Fibroblast of lung (primary cell): ENCODE measurements at places on chromosomes 5 and 9. TPM values are rescaled to one million over a fixed set of nuclear protein-coding genes. Genes with fewer than 3 reads are reported as not detected.
A peak's percentile ranks its signal among the peaks of the same experiment; 100 is the strongest.

GRCh38 chr9:133151041-133151440 is 12.7 kb downstream of the GBGT1 start:
- H3K4me3 ChIP-seq, result no peak overlapping the region
- no peak overlapping the region for H3K27ac ChIP-seq
- H3K4me1 ChIP-seq, result peaks cover 5% of the 10 kb centered on the region
- no peaks in the 10 kb centered on the region for H3K27me3 ChIP-seq

DNA sequence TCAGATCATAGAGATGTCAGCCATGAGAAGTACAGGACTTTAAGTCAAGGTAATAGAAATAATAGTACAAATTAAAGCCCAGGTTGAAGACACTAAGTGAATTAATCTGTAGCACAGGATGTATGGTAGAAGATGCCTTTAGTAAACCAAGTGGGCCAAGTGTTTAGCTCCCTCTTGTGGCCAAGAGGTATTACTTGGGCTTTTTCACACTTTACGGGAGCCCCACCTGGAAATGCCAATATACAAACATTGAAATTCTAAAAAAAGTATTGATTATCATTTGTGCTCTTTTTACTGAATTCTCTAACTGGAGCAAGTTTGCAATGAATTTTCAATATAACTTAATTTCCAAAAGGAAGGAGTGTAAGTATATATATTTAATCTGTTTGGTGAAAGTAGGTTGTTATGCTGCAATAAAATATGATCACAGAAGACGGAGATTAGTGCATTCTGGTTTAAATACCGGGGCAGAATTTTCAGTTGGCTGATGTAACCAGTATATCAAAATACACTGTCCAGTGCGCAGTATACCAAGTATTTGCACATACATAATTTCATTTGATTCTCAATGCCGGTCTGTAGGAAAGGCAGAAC is 84.7 kb downstream of the PARP8 start:
- H3K27me3 ChIP-seq, result no peaks in the 10 kb centered on the region
- H3K4me1 ChIP-seq, result no peaks in the 10 kb centered on the region
- H3K4me3 ChIP-seq, result no peak overlapping the region
- H3K27ac ChIP-seq, result no peak overlapping the region
- no peaks in the 10 kb centered on the region for H3K36me3 ChIP-seq
- peak; percentile 74 for DNase-seq

CTSV gene
- total RNA-seq, result under 0.01 and 0.66 TPM in 2 replicates

GRCh38 chr9:16683326-16683725 is 187.1 kb downstream of the BNC2 start:
- H3K27ac ChIP-seq, result no peak overlapping the region
- DNase-seq, result no peak
- peaks cover 11% of the 10 kb centered on the region for H3K4me1 ChIP-seq
- no peak overlapping the region for H3K4me3 ChIP-seq
- peaks cover 3% of the 10 kb centered on the region for H3K36me3 ChIP-seq
- H3K27me3 ChIP-seq, result no peaks in the 10 kb centered on the region

GRCh38 chr9:137432687-137433348 is 8.3 kb downstream of the ENTPD8 start:
- no peaks in the 10 kb centered on the region for H3K36me3 ChIP-seq
- DNase-seq, result no peak
- H3K27ac ChIP-seq, result no peak overlapping the region
- H3K4me3 ChIP-seq, result no peak overlapping the region
- no peaks in the 10 kb centered on the region for H3K27me3 ChIP-seq
- H3K4me1 ChIP-seq, result no peaks in the 10 kb centered on the region

- no peak overlapping the region for H3K4me3 ChIP-seq
- H3K36me3 ChIP-seq, result no peaks in the 10 kb centered on the region
- DNase-seq, result no peak
- H3K27me3 ChIP-seq, result no peaks in the 10 kb centered on the region
Measured at GRCh38 chr9:137228506-137228967, 1.2 kb downstream of the RNF224 start.

GRCh38 chr5:178067755-178068154 is 45.6 kb upstream of the N4BP3 start:
- no peak for DNase-seq
- H3K4me3 ChIP-seq, result no peak overlapping the region
- no peaks in the 10 kb centered on the region for H3K36me3 ChIP-seq
- H3K27ac ChIP-seq, result no peak overlapping the region
- H3K27me3 ChIP-seq, result no peaks in the 10 kb centered on the region
- H3K4me1 ChIP-seq, result no peaks in the 10 kb centered on the region

SARDH gene
- 4.8 and 9.0 TPM in 2 replicates for total RNA-seq

GRCh38 chr9:136122425-136123383 is 4.0 kb upstream of the TMEM250 start:
- no peak overlapping the region for H3K4me3 ChIP-seq
- H3K27ac ChIP-seq, result no peak overlapping the region
- H3K36me3 ChIP-seq, result no peaks in the 10 kb centered on the region
- H3K27me3 ChIP-seq, result peaks cover 12% of the 10 kb centered on the region
- peak; percentile 17 for DNase-seq

DNA sequence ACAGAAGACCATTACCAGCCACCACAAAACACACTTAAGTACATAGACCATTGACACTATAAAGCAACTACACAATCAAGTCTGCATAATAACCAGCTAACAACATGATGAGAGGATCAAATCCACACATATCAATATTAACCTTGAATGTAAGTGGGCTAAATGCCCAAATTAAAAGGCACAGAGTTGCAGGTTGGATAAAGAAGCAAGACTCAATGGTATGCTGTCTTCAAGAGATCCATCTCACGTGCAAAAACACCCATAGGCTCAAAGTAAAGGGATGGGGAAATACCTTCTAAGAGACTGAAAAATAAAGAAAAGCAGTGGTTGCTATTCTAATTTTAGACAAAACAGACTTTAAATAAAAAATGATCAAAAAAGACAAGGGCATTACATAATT is 113.6 kb upstream of the CD180 start:
- H3K4me1 ChIP-seq, result peaks cover 6% of the 10 kb centered on the region
- H3K4me3 ChIP-seq, result no peak overlapping the region
- no peaks in the 10 kb centered on the region for H3K36me3 ChIP-seq
- DNase-seq, result no peak
- no peaks in the 10 kb centered on the region for H3K27me3 ChIP-seq

DNA sequence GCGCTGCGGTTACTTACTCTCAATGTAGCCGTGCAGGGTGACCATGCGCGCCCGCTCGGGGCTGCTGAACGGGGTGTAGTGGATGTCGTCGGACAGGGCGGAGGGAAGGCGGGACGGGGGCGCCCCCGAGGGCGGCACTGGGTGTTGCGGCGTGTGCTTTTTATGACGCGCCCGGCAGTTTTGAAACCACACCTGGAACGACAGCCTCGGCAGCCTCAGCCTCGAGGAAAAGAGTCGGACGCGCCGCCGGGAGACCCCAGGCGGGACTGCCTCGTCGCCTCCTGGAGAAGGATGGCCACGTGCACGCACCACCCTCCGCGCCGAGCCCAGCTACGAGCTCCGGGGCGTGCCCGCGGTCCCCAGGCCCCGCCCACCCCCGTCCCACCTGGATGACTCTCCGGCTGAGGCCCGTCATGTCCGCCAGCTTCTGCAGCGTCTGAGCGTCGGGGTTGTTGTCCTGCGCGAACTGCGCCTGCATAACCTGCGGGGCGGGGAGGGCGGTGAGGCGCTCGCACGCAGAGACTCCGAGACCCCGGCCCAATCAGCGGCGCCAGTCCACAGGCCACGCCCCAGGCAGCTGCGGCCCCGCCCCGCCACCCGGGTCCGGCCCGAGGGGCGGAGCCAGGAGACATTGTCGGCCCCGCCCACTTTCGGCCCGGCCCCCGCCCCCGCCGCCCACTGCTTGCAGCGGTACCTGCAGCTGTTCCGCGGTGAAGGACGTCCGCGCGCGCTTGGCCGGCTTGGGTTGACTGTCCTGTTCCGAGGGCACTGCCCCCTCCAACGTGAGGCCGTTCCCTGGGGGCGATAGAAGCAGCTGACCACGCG is 15.0 kb downstream of the LHX6 start:
- peaks cover 64% of the 10 kb centered on the region for H3K27me3 ChIP-seq
- peaks cover 2% of the 10 kb centered on the region for H3K4me1 ChIP-seq
- peak overlapping the region; percentile 20 for H3K4me3 ChIP-seq
- no peaks in the 10 kb centered on the region for H3K36me3 ChIP-seq
- H3K27ac ChIP-seq, result no peak overlapping the region

GRCh38 chr5:123215929-123216702 is 127.1 kb downstream of the PRDM6 start:
- H3K4me1 ChIP-seq, result no peaks in the 10 kb centered on the region
- no peaks in the 10 kb centered on the region for H3K27me3 ChIP-seq
- no peak for DNase-seq
- H3K4me3 ChIP-seq, result no peak overlapping the region
- H3K36me3 ChIP-seq, result no peaks in the 10 kb centered on the region

CPEB4 gene
- total RNA-seq, result 17.2 and 23.6 TPM in 2 replicates

INSL6 gene
- not detected in 2 replicates for total RNA-seq

GRCh38 chr9:88651682-88652633 is 117.0 kb downstream of the NXNL2 start:
- H3K36me3 ChIP-seq, result no peaks in the 10 kb centered on the region
- no peak overlapping the region for H3K4me3 ChIP-seq
- DNase-seq, result peak; percentile 97

GRCh38 chr5:137703565-137703964 is 32.3 kb downstream of the KLHL3 start:
- no peak overlapping the region for H3K27ac ChIP-seq
- no peaks in the 10 kb centered on the region for H3K27me3 ChIP-seq
- H3K4me3 ChIP-seq, result no peak overlapping the region
- DNase-seq, result no peak

ADGRD2 gene
- not detected in 2 replicates for total RNA-seq

DNA sequence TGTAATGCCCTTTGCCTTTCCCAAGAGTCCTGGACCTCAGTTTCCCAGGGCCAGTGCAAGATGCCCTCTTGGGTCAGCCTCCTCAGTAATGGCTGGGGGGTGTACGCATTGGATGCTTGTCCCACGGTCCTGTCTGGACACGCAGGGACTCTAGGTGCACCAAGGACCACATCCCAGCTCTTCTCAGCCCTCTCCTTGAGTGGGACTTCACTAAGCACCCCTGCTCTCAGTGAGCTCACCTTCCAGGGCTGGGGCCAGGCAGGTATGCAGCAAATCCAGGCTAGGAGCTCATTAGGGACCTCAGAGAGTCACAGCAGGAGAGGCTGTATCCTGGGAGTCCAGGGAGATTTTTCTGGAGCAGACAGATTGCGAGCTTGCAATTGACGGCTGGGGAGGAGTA is 59.8 kb downstream of the MACROH2A1 start:
- H3K27me3 ChIP-seq, result no peaks in the 10 kb centered on the region
- H3K4me1 ChIP-seq, result no peaks in the 10 kb centered on the region
- H3K36me3 ChIP-seq, result peaks cover 30% of the 10 kb centered on the region
- H3K27ac ChIP-seq, result no peak overlapping the region

DNA sequence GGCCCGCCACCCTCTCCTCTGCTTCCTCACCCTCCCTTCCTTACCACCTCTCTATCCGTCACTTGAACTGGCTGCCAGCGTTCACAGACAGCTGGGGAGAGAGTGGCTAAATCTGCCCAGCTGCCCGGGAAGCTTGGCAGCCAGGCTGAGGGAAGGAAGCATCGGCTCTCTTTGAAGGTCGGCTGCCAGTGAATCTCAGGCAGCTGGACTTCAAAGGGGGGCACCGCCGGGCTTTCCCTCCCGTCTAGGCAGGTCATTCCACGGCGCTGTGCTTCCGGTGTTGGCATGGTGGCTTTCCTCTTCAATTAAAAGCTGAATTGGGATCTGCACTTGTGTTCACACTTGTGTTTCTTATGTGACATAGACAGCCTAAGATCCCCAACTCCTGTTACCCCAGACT is 174.0 kb downstream of the GDNF start:
- DNase-seq, result peak; percentile 18
- no peaks in the 10 kb centered on the region for H3K36me3 ChIP-seq
- no peaks in the 10 kb centered on the region for H3K27me3 ChIP-seq
- peaks cover 10% of the 10 kb centered on the region for H3K4me1 ChIP-seq
- no peak overlapping the region for H3K4me3 ChIP-seq
- H3K27ac ChIP-seq, result peak overlapping the region; percentile 3

UBLCP1 gene
- 13.9 and 15.4 TPM in 2 replicates for total RNA-seq

DNA sequence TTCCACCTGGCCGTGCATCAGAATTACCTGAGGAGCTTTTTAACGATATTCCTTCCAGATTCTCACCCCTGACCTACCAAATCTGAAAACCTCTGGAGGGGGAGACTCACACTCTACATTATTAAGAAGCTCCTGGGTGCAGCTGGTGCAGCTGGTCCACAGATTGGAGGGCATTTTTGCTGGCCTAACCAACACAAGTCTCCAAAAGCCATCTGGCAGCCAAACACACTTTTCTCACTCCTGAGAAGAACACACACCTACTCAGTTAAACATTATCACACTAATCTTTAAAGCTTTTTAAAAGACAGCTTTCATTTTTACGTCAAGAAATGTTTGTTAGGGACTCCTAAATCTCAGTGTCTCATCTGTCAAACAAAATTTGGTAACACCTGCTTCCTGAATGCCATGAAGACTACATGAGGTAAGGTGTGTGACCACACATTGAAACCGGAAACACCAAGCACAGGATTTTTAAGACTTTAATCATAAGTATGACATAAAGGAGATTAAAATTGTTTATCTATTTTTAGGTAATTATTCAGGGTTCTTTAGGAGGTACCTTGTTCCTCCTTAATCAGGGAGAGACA is 14.2 kb upstream of the PTPN3 start:
- H3K27ac ChIP-seq, result no peak overlapping the region
- H3K36me3 ChIP-seq, result no peaks in the 10 kb centered on the region
- H3K4me3 ChIP-seq, result no peak overlapping the region
- no peak for DNase-seq
- peaks cover 3% of the 10 kb centered on the region for H3K27me3 ChIP-seq

GRCh38 chr5:123719004-123719403 is 207.0 kb downstream of the CSNK1G3 start:
- no peak for DNase-seq
- no peaks in the 10 kb centered on the region for H3K27me3 ChIP-seq
- no peaks in the 10 kb centered on the region for H3K36me3 ChIP-seq
- H3K27ac ChIP-seq, result no peak overlapping the region
- H3K4me3 ChIP-seq, result no peak overlapping the region
- H3K4me1 ChIP-seq, result no peaks in the 10 kb centered on the region

DNA sequence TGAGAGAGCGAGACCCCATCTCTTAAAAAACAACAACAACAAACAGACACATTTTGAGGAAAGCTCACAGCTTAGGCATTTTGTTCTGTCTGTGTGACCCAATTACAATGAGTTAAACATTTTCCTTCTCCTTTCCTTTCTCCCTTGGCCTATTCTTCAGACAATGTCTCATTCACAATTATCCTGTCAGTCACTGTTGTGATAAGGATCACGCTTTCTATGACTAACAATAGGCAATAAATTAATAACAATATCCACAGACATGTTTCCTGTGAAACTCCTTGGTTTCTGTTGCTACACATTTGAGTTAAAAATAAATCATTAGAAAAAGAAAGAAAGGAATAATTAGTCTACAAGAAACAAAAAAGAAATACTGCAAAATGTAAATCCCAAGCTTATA is 19.8 kb upstream of the CARTPT start:
- no peak overlapping the region for H3K4me3 ChIP-seq
- DNase-seq, result no peak
- H3K27me3 ChIP-seq, result peaks cover 7% of the 10 kb centered on the region

HCN1 gene
- total RNA-seq, result not detected in 2 replicates

GRCh38 chr5:81817980-81818379 is 67.1 kb upstream of the SSBP2 start:
- no peak overlapping the region for H3K4me3 ChIP-seq
- DNase-seq, result no peak
- no peaks in the 10 kb centered on the region for H3K4me1 ChIP-seq
- no peaks in the 10 kb centered on the region for H3K36me3 ChIP-seq

- no peaks in the 10 kb centered on the region for H3K36me3 ChIP-seq
- no peaks in the 10 kb centered on the region for H3K27me3 ChIP-seq
- no peak for DNase-seq
- no peak overlapping the region for H3K4me3 ChIP-seq
- no peaks in the 10 kb centered on the region for H3K4me1 ChIP-seq
Measured at GRCh38 chr5:167167191-167167795, 1124.2 kb upstream of the WWC1 start.
